Fibroblast of lung (primary cell): ENCODE measurements at places on chromosomes 7 and 10. TPM values are rescaled to one million over a fixed set of nuclear protein-coding genes. Genes with fewer than 3 reads are reported as not detected.

Gene CYP26C1
- under 0.01 TPM in 2 replicates for total RNA-seq

Gene CALML3
- total RNA-seq, result not detected in 2 replicates

Gene NPTX2
- under 0.01 and 0.26 TPM in 2 replicates for total RNA-seq

Gene SUMF2
- total RNA-seq, result 199 and 229 TPM in 2 replicates

DNA sequence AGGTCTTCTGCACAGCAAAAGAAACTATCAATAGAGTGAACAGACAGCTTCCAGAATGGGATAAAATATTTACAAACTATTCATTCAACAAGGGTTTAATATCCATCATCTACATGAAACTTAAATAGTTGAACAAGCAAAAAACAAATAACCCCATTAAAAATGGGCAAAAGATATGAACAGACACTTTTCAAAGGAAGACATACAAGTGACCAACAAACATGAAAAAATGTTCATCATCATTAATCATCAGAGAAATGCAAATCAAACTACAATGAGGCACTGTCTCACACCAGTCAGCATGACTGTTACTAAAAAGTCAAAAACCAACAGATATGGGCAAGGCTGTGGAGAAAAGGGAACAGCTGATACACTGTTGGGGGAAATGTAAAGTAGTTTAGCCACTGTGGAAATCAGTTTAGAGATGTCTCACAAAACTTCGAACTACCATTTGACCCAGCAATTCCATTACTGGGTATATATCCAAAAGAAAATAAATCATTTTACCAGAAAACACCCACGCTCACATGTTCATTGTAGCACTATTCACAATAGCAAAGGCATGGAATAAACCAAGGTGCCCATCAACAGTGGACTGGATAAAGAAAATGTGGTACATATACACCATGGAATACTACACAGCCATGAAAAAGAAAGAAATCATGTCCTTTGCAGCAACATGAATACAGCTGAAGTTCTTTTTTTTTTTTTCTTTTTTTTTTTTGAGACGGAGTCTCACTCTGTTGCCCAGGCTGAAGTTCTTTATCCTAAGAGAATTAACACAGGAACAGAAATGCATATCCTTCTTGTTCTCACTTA, 172.6 kb downstream of the KLF6 start:
- no peaks in the 10 kb centered on the region for H3K36me3 ChIP-seq
- no peaks in the 10 kb centered on the region for H3K27me3 ChIP-seq
- no peak overlapping the region for H3K4me3 ChIP-seq
- DNase-seq, result no peak
- H3K4me1 ChIP-seq, result no peaks in the 10 kb centered on the region
- H3K27ac ChIP-seq, result no peak overlapping the region

DNA sequence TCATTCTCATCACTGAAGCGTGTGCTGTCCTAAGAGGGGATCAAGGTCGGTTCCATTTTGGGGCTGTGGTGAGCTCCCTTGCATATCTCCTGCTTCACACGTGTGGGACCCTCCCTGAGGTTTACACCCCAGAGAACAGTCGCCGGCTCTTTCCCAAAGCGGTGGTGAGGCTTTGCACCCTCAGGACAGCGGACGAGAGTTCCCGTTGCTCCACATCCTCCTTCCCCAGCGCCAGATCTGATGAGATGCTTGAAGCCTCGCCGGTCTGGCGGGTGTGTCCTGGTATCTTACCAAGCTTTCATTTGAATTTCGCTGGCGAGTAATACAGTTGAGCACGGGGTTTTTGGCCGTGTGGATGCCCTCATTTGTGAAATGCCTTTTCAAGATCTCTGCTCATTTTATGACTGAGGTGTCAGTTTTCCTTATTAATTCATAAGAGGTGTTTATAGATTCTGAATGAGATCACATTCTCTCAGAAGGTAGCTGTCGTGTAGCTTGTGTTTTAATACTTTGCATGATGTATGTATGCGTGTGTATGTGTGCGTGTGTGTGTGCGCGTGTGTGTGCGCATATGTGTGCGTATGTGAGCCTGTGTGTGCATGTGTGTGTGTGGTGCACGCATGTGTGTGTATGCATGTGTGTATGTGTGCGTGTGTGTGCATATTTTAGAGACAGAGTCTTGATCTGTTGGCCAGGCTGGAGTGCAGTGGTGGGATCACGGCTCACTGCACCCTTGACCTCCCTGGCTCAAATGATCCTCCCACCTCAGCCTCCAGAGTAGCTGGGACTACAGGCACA, 30.7 kb downstream of the ELFN1 start:
- H3K4me1 ChIP-seq, result no peaks in the 10 kb centered on the region
- no peak overlapping the region for H3K27ac ChIP-seq
- DNase-seq, result no peak
- H3K4me3 ChIP-seq, result no peak overlapping the region
- no peaks in the 10 kb centered on the region for H3K27me3 ChIP-seq
- no peaks in the 10 kb centered on the region for H3K36me3 ChIP-seq

GRCh38 chr10:69516316-69516715, 56.9 kb downstream of the NEUROG3 start:
- no peak overlapping the region for H3K27ac ChIP-seq
- H3K27me3 ChIP-seq, result peaks cover 7% of the 10 kb centered on the region
- no peaks in the 10 kb centered on the region for H3K36me3 ChIP-seq

GRCh38 chr7:36312915-36313334, 76.7 kb upstream of the ANLN start:
- H3K4me1 ChIP-seq, result peaks cover 3% of the 10 kb centered on the region
- H3K4me3 ChIP-seq, result no peak overlapping the region
- no peak overlapping the region for H3K27ac ChIP-seq
- no peak for DNase-seq

Gene FRMPD2
- total RNA-seq, result not detected in 2 replicates

DNA sequence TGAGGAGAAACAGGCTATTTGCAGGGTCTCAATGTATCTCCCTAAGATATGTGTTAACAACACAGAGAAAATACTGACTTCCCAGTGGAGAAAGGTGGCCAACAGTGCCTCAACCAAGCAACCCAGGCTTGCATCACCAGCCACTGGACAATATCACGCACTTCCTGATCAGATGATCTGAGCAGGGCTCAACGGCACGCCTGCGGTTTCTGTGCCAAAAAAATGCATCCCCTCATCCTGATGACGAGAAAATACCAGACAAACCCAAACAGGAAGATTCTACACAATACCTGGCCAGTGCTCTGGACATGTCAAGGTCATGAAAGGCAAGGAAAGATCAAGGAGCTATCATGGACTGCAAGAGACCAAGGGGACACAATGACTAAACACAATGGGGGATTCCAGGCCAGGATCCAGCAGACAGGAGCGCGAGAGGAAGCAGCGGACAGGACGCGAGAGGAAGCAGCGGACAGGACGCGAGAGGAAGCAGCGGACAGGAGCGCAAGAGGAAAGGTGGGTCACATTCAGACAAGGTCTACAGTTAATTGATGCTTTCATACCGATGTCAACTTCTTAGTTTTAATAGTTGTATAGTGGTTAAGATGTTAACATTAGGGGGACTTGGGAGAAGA, 51.1 kb downstream of the GNA12 start:
- no peaks in the 10 kb centered on the region for H3K27me3 ChIP-seq
- H3K27ac ChIP-seq, result no peak overlapping the region
- H3K4me1 ChIP-seq, result peaks cover 11% of the 10 kb centered on the region
- H3K4me3 ChIP-seq, result no peak overlapping the region
- peaks cover 11% of the 10 kb centered on the region for H3K36me3 ChIP-seq

Gene MALRD1
- total RNA-seq, result 1.3 and 1.7 TPM in 2 replicates

GRCh38 chr7:105886776-105887175, 10.4 kb upstream of the ATXN7L1 start:
- H3K4me1 ChIP-seq, result no peaks in the 10 kb centered on the region
- no peak for DNase-seq
- H3K27me3 ChIP-seq, result no peaks in the 10 kb centered on the region
- no peaks in the 10 kb centered on the region for H3K36me3 ChIP-seq
- H3K4me3 ChIP-seq, result no peak overlapping the region
- no peak overlapping the region for H3K27ac ChIP-seq

Gene WIPF3
- total RNA-seq, result under 0.01 and 0.33 TPM in 2 replicates

Gene CHCHD3
- 88.3 and 94.0 TPM in 2 replicates for total RNA-seq

DNA sequence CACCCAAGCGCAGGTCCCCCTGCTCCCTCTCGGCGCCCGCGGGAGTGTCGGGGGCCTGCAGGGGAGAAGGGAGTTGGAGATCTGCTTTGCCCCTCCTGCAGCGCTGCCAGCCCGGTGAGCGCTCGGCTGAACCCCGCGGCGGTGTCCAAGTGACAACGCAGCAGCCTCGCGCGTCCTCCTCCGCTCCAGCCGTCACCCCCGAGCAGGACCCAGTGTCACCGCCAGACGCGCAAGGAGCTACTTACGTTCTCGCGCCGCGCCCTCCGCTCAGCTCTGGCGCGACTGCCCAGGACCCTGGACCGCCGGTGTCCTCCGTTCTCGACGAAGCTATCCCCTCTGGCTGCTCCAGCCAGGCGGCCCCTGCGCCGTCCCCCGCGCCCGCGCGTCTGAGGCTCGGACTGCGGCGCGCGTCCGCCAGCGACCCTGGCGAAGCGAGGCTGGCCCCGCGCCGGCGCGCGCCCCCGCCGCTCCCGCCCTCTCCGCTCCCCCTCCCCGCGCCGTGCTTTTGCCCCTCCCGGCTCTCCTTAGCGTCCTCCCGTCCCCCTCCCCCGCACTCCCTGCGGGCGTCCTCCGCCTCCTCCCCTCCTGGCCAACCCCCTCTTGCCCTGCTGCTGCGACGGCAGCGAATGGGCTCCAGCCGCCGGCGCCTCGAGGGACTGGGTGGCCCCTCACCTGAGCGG, at the start of gene NRCAM:
Gene NRCAM, minus strand, starts transcription at position 439 of the 680 bp plus-strand sequence. CDS start 216,372 bp downstream, outside the sequence.
- no peak within 1 kb of the TSS for H3K27ac ChIP-seq
- peaks cover 24% of the 10 kb centered on the region for H3K27me3 ChIP-seq
- peak; percentile 46 for DNase-seq
- H3K4me1 ChIP-seq, result no peaks in the 10 kb centered on the region
- peak within 1 kb of the TSS; percentile 50 for H3K4me3 ChIP-seq

Gene SLC39A12
- not detected in 2 replicates for total RNA-seq

GRCh38 chr10:14820010-14820774, 17.6 kb downstream of the CDNF start:
- H3K4me1 ChIP-seq, result peaks cover 2% of the 10 kb centered on the region
- peak; percentile 93 for DNase-seq
- H3K27me3 ChIP-seq, result no peaks in the 10 kb centered on the region
- peak overlapping the region; percentile 73 for H3K27ac ChIP-seq

- no peak overlapping the region for H3K27ac ChIP-seq
- no peaks in the 10 kb centered on the region for H3K4me1 ChIP-seq
- no peaks in the 10 kb centered on the region for H3K36me3 ChIP-seq
- H3K4me3 ChIP-seq, result no peak overlapping the region
Observed at GRCh38 chr7:40782836-40783235, 648.0 kb downstream of the SUGCT start.

Gene AFAP1L2
- total RNA-seq, result 0.17 and 0.77 TPM in 2 replicates
